Hematopoietic multipotent progenitor cell treated with erythropoietin and hydrocortisone succinate and interleukin-3 and kit ligand, for 8 days (in vitro differentiated cells): ENCODE measurements at places on chromosomes 6 and 20.
A peak's percentile ranks its signal among the peaks of the same experiment; 100 is the strongest.

DNA sequence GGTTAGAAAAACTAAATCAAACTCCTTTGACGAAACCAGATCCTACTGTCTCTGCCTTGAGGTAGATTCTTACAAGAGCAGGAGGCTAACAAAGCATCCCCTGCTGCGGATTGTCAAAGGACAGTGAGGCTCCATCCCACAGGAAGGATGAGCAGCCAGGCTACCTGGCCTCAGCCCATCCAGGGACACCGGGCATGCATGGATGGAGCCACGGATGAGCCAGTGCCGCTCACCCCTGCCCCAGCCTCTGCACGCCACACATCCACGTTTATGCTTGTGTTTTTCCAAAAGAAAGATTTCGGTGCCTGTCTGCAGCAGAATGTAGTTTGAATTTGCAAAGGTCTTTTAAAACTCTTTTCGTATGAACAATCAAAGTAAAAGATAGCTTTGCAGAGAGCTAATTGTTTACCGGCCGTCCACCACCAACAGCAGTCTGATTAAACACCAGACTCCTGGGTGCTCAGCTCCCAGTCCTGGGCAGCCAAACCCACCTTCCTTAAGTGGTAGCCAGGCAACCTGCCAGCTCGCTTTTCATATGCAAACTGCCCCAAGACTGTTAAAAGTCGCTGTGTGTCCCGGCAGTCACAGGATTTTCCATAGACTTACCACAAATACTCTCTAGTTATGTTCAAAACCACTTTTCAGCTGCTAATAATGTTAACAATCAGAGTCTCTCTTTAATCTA, 999 bp downstream of the THBS2 start:
- DNase-seq = no peak

DNA sequence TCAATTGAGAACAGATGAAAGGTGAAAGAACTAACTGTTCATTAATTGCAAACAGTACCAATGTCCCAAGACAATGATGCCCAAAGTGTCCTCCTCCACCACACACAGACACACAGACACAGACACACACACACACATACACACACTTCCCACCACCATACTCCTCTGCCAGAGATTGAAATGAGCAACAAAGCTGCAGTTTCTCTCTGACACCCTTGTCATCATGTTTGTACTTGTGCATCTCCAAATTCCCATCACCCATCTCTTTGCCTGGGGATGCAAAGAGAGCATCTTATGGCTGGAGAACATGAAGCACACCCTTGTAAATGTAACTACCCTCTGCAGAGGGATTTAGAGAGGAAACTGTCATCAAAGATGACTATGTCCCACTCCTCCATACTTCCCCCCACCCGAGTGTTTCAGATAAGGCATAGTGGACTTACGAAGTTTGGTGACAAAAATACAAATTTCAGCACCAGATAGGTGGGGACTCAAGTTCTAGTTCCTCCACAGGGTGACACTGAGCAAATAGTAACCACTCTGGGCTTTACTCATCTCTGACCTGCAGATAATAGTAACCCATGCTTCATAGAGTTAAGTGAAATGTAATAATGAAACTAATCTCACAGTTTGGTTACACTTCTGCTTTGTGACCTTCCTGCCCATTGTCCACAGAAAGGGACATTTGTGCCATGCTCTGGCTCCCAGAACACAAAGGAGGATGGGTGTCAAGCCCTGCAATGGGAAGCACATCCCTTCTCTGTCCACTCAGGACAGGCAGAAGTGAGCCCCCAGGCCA, 8.7 kb downstream of the MAFB start:
- DNase-seq = no peak

DNA sequence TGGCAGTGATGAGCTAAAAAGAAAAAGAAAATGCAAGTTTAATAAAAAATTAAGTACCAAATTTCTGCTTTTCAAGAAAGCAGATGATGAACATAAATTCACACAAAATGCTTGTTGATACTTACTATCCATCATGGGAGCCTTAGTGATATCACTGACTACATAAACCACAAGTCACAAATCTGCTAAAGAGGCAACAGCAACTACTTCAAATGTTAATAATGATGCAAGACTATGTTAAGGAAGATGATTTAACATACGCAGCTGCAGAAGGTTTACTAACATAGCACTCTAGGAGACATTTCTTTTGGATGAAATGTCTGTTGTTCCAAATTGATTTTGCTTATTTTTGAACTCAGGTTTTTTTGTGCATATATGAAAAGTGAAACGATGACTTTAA, 18.6 kb downstream of the FYN start:
- no peak for DNase-seq

GRCh38 chr6:47137073-47137472, 94.9 kb upstream of the ADGRF1 start:
- DNase-seq = no peak

DNA sequence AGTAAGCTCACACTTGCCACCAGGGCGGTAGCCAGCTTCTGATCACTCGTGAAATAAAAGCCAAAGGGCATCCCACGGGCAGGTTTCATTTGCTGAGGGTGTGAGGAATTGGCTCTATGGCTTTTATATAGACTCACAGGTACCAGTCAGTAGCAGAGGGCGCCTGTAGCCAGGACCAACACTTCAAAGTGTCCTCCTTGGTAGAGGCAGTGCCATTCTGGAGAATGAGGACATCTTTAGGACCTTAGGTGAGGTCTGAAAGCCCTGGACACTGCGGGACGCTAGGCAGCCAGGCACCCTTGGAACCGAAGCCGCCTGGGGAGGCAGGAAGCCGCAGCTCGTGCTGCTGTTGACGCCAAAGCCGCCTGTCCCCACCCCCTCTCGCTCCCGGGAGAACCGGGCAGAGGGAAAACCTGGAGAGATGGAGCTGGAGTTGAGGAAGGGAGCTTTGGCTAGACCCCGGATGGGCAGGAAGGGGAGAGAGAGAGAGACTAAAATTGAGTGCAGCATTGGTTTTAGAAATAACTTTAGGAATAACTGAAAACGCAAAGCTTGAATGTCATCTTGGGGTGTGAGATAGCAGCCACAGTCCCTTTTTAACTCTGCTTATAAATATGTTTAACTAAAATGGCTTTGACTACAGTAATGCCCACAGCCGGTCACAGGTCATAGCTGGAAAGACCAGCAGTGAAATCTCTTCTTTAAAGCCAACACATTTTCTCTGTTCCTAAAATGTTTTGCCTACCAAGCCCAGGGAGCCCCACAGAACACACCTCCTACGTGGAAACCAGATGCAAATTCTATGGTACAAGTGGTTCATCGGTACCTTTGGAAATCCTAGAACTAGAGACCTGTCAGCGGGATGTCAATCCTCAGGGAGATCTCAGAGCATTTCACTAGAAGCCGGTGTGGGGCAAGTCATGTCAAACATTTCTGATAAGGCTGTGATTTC, 128.5 kb upstream of the CDYL start:
- peak; percentile 39 for DNase-seq

GRCh38 chr6:131173680-131174079, 38.4 kb downstream of the AKAP7 start:
- DNase-seq = no peak

- no peak for DNase-seq
Measured at GRCh38 chr20:42739683-42740082, 450.0 kb downstream of the PTPRT start.

DNA sequence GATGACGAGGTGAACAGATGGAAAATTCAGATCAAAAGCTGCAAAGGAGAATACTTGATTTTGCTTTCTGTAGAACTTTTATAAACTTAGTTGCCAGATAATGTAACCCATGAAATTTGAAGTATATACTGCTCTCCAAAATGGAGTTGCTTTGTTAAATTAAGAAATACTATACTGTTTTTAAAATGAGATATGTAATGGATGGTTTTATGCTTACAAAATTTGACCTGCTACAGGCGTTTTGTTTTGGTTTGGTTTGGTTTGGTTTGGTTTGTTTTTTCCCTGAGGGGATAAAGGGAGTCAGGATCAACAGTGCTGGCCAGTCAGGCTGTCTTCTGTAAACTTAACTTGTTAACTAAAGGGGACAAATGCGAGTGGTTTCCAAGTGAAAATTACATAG, 55.6 kb upstream of the KIF25 start:
- no peak for DNase-seq

DNA sequence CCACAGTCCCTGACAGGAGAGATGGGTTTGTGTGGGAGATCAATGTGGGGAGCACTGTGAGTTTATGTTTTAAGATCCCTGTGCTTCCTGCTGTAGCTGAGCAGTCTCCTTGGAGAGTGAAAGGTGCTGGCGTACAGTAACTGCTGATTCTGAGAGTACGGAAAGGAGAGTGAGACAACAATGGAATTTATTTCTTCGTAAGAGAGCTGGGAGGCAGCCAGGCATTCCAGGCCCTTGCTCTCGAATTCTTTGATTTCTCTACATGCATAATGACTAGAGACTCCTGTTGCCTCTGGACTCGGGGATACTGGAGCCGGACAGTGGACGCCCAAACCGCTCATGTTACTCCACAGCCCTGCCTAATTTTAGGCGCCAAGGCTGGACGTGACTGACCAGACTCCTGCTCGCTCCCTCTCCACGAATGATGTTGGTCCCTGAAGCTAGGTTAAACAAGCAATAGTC, 131.0 kb upstream of the PHACTR1 start:
- DNase-seq = no peak

GRCh38 chr20:37823296-37823980, 79.5 kb upstream of the VSTM2L start:
- no peak for DNase-seq

DNA sequence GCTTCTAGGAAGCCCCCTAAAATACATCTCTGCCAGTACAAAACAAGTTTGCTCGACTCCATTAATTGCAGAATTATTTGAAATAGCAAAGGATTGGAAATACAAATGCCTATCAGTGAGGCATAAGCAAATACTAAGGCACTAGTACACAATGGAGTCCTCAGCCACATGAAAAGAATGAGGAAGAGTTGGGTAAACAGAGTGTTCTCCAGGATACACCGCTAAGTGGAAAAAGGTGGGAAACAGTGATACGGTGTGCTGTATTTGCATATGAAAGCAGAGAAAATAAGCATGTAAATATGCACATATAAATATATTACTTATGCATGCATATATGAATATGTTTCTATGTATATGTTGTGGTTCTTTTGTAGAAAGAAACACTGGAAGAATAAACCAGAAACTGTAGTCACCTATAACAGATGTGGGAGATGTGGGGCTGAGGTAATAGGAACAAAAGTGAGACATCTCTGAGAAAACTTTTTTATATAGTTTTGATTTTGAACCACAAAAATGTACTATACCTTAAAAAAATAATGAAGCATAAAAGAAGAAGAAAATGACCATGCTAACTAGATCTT, 143.4 kb upstream of the MYLIP start:
- no peak for DNase-seq

DNA sequence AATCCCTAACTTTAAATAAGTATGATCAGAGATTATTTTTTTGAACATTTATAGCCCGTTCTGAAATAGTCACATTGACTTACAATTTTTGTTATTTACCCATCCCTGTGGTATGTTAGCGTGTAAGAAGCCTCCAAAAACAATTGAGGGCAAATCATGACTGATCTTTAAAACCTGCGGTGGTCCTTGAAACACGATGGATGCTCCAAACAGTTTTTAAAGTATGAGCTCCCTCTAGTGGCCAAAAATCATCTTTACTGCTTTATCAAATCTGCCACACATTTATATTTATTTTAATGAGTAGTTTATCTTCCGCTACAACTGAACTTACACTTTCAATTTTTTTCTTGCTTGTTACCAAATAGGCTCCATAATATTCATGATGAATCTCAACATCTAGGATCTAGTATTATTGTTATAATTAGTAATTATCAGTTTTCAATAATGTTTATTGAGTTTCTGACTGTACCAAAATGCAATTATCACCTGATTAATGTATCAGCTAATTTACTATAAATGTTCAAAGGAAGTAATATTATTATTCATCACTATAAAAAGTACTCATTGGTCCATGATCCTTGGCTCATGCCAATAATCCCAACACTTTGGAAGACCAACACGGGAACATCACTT, 52.2 kb downstream of the MARCKS start:
- DNase-seq = peak; percentile 72

DNA sequence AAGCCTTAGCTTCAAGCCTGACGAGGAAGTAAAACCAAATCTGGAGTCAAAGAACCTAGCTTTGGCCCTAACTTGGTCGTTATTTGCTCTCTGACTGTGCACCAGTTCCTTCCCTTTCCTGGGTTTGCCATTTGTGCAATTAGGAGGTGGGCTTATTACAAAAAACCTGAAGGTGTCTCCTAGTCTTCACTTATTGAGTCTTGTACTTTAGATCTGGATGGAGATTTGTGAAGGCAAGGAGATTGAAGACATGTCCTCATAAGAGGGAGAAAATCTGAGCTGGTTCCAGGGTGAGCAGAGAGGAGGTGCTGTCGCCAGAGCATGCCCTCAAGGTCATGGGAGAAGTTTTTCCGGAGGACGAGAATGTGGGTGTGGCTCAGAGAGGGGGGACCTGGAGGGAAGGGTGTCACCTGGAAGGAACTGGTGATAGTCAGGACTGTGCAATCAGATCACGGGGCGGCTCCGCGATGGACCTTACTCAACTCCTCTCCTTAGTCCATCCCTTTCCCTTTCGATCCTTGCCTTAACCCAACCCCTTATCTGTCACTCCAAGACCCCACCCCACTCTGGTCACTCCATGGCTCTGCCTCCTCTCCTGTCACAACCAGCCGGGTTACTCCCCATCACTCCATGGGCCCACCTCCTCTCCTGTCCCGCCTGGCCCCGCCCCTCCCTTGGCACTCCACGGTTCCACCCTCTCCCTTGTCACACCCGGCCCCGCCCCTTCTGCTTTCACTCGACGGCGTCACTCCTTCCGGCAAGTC, 588 bp upstream of the ACSS2 start:
- peak; percentile 96 for DNase-seq

- no peak for DNase-seq
Measured at GRCh38 chr6:131283466-131284175, 148.4 kb downstream of the AKAP7 start.

DNA sequence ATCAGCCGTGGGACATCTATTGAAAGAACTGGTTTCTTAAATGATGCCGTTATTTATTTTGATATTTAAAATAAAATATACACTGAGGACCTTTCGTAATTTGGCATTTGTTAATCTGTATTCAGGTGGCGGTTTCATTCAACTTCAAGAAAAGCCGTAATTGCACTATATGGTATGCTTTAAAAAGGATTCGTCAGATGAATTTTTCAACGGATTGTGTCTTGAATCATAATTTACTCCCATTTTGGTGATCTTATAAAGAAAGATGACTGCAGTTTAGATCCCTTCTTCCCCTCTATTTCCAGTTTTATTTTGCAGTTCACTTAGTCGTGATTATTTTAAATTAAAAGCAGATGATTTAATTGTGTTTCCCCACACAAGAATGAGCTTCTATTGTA, 761 bp downstream of the KLHL32 start:
- DNase-seq = no peak

- DNase-seq = no peak
Measured at GRCh38 chr6:16697437-16698161, 63.7 kb downstream of the ATXN1 start.

GRCh38 chr6:149140137-149140909, 177.2 kb upstream of the TAB2 start:
- peak; percentile 90 for DNase-seq

- DNase-seq = no peak
Measured at GRCh38 chr20:45358282-45359068, 4.5 kb upstream of the SYS1 start.

- no peak for DNase-seq
Measured at GRCh38 chr6:7556394-7557106, 15.1 kb downstream of the DSP start.
